ENCODE measurements at places on chromosomes 12 and 14. TPM values are rescaled to one million over a fixed set of nuclear protein-coding genes. Genes with fewer than 3 reads are reported as not detected.

- no peak for DNase-seq
Measured at GRCh38 chr14:87896393-87897380, 96.3 kb downstream of the GALC start.

The PKP2 gene
- total RNA-seq = 44.2 TPM

The POU6F1 gene
- total RNA-seq = 8.7 TPM

The SLC7A8 gene
- total RNA-seq = 209 TPM

DNA sequence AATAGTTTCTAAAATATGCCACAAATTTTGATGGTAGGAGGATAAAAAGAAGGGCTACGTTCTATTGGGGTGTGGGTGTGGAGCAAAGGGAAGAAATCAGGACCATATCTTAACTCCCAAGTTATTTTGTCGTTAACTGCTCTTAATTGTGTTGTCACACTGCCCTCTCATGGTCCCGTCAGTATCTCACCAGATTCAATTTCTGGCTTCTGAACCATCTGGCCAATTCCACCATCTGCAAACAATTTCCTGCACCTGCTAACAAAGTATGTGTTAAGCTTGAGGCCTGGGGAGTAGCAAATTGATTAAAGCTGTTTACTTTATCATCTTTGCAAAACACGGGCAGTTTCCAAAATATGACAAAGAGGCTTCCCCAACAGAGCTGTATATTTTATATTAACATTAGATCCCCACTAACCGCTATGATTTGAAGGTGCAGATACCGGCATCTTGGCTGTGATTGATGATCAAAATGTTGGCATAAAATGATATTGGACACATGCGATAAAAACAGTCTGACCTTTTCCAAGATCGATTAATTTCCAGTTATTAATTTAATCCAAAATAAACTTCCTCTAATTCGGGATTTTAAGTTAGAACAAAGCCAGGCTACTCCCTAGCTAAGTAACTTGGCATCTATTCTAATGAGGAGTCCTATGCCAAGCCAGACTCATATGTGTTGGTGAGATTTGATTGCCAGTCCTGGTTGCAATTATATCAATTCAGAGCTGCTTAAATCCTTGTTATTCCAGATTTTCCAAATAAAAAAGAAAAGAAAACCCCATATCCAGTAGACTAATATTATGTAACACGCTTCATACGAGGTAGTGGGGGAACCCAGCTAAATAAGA, 6.9 kb upstream of the DNM1L start:
- DNase-seq = no peak

DNA sequence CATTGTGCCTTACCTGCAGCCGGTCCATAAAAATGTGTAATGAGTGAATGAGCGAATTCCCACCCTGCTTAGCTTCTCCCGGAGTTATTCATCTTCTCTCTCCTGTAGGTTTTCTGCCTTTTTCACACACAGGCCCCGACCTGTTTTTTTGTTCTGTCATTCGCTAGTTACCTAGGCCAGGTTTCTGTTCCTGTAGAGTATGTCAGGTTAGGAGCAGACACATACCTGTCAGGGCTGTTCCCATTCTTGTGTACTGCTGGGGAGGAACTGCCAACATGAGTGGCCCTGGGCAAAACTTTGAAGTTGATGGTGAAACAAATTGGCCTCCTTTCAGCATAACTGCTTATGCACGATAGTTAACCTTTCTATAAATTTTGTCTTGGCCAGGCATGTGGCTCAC, 140.1 kb downstream of the SYNE2 start:
- DNase-seq = no peak

GRCh38 chr12:128891856-128892255, 38.6 kb downstream of the GLT1D1 start:
- no peak for DNase-seq

GRCh38 chr12:131505561-131505960, 205.3 kb upstream of the SFSWAP start:
- no peak for DNase-seq

GRCh38 chr14:58479975-58480374, 52.5 kb downstream of the KIAA0586 start:
- DNase-seq = no peak

The FOXN4 gene
- total RNA-seq = 0.26 TPM

The NAV3 gene
- 5.0 TPM for total RNA-seq

GRCh38 chr12:119601877-119602733, 8.5 kb downstream of the TMEM233 start:
- DNase-seq = no peak

The FOXG1 gene
- total RNA-seq = 0.29 TPM

GRCh38 chr14:50821510-50822464, 9.2 kb downstream of the NIN start:
- no peak for DNase-seq

GRCh38 chr14:77314043-77314442, 6.6 kb downstream of the POMT2 start:
- no peak for DNase-seq

GRCh38 chr14:24695265-24696241, 61.6 kb upstream of the GZMB start:
- DNase-seq = no peak

- peak; percentile 72 for DNase-seq
Measured at GRCh38 chr14:73491256-73492042, 716 bp downstream of the RIOX1 start.

DNA sequence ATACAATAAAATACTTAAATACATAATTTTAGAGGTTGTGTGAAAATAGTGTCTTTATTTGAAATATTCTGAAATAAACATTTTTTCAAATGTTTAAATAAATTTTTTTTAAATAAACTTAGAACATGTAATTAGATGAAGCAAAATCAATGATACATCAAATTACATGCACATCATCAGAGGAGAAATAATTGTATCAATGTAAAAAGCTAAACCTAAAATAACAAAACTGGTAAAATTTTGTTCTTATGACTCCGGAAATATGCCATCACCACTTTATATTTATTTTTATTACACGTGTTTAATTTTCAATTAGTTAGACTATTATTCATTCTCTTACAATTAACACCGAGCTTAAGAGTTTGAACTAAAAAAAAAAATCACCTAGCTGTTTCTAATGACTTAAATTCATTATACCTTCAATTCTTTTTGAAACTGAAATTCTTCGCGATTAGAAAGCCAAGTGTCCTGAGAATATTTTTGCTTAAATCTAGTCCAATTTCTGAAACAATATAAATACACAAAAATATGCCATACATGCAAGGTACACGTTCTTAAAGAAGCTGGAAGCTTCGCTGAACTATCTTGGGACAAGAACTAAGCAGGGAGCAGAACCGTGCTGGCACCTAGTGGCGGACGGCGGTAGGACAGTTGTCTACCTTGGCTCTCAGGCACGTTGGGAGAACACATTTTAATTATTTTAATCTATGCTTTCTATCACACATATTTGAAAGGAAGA, 230.5 kb downstream of the SLC25A21 start:
- DNase-seq = peak; percentile 27

The ULK1 gene
- total RNA-seq = 44.1 TPM

- no peak for DNase-seq
Measured at GRCh38 chr14:81170829-81171195, 49.9 kb downstream of the GTF2A1 start.

DNA sequence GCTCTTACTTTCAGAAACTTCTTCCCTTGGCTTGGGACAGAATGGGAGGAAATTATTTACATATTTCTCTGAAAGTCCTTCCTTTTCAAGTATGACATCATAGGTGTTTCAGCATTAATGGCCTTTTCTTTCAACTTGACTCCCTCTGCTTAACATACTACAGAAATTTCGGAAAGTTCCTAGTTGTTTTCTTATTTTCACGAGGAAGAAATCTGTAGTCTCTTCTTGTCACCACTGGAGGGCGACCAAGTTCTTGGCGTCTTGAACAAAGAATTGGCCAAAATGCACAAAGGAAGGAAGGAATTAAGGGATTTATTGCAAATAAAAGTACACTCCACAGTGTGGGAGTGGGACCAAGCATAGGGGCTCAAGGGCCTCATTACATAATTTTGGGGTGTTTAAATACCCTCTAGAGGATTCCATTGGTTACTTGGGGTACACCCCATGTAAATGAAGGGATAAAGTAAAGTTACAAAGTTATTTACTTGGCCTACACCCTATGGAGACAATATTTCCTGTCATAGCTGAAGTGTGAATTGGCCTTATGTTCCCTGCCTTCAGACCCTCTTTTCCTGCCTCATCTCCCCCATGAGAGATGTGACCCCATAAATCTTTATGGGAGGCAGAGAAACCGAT, 70.4 kb downstream of the RPL10L start:
- DNase-seq = peak; percentile 2

GRCh38 chr12:105337391-105337790, 6.9 kb downstream of the C12orf75 start:
- no peak for DNase-seq

The CCDC198 gene
- total RNA-seq = not detected

The KIF5A gene
- 22.8 TPM for total RNA-seq

The DIO2 gene
- total RNA-seq = 0.23 TPM

The FSCB gene
- not detected for total RNA-seq

The TMEM132C gene
- total RNA-seq = 0.59 TPM

DNA sequence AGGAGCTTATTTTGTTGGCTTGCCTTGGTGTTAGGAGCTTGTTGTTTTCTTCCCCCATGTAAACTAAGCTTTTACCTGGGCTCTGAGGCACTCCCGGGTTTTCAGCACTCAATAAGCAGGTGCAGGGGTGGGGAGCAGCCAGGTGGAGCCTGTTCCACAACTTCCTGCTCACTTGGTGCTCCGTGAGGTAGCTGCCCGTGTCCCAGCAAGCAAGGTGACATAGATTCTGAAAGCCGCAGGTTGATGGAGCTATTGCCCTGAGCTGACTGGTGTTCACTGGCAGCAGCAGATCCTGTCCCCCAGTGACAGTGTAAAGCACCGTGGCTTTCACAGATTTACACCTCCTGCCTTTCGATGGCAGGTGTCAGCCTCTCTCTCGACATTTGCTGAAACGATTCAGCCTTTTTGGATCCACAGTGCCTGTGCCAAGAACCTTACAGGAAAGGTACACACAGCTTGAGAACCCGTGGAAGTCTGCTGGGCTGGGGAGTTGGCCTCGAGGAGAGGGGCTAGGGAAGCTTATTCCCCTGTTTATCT, 295.7 kb upstream of the FKBP4 start:
- DNase-seq = no peak

The TDRD9 gene
- not detected for total RNA-seq

The LRRC23 gene
- 2.5 TPM for total RNA-seq

- no peak for DNase-seq
Measured at GRCh38 chr14:37596790-37597472, 1.5 kb downstream of the TTC6 start.

The GATC gene
- 34.2 TPM for total RNA-seq

DNA sequence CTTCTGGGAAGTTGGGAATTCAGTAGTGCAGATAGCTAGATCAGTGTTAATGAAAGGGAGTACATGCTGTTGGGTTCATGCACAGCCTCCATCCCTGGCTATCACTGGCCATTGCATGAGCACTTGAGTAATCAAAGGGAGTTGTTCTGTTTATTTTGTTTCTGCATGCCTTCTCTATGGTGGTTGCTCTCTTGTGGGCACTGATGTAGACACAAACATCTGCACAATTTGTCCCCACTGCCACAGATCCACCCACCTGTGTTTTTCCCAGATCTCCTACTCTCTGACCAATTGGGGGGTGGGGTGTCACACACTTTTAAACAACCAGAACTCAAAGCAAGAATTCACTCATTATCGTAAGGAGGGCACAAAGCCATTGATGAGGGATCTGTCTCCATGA, 89.7 kb upstream of the DHRS4 start:
- DNase-seq = no peak

DNA sequence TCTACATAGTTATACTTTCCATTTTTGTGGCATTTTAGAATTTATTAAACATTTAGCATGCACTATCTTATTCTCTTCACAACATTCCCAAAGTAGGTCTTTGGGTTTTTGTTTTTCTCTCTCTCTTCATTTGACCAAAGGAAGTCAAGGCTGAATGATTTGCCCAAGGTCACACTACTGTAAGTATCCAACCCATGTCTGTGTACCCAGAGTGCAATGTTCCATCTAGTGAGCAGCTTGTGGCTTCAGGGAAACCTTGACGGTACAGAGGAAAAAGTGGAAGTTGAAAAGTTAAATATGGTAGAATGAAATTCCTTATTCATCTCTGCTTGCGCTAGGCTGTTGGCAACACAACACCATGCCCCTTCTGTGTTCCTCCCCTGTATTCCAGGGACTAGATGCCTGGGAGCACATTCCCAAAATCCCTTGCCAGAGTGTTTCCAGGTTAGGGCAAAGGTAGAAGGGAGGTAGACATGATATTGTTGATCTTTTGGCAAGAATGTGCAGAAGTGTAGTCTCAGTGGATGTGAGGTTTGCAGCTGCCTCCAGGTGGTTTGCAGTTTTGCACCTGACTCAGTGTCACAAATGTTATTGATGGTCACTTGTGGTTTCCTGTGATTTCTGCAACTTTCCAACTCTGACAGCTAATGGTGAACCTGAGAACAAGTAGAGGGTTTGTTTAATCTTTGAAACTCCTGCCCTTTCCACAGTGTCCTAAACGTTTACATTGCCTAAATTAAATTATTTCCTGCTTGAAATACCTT, 196.7 kb downstream of the RMST start:
- DNase-seq = no peak

GRCh38 chr12:120830052-120830940, 73.9 kb downstream of the SPPL3 start:
- DNase-seq = no peak

The NXPH4 gene
- 1.7 TPM for total RNA-seq

GRCh38 chr14:30928462-30928861, 54.1 kb downstream of the COCH start:
- no peak for DNase-seq

DNA sequence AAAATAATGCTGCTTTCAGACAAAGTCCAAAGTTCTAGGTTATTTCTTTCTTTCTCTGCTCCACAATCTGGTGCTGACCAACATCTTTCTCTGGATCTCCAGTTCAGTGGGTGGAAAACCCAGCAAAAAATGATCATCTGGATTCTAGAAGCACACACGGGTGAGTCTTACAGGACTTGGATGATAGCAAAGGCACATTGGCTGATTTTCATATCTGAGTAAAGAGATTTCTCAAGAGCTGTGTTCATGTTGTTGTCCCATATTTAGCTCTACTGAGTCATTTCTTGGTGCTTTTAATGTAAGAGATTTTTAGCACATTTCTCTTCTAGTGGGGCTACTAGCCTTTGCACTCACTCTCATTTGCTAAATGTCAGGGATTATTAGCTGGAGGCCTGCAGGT, 336.7 kb downstream of the GALC start:
- no peak for DNase-seq

GRCh38 chr12:108586306-108586705, 11.6 kb downstream of the TMEM119 start:
- DNase-seq = no peak

GRCh38 chr14:98957211-98958047, 314.6 kb downstream of the BCL11B start:
- peak; percentile 26 for DNase-seq

- DNase-seq = no peak
Measured at GRCh38 chr12:126668538-126668937, 1598.4 kb upstream of the TMEM132C start.

- no peak for DNase-seq
Measured at GRCh38 chr14:52112336-52113018, 43.6 kb upstream of the NID2 start.

GRCh38 chr12:27337376-27337775, 4.7 kb downstream of the BMAL2 start:
- no peak for DNase-seq

GRCh38 chr14:70152704-70153103, 36.0 kb downstream of the SLC8A3 start:
- no peak for DNase-seq

The TOMM20L gene
- total RNA-seq = not detected

- no peak for DNase-seq
Measured at GRCh38 chr12:52358575-52359350, 8.5 kb downstream of the KRT85 start.

The ARMH4 gene
- total RNA-seq = 24.8 TPM

All from H1 (cell line).